A549 treated with CORT108297 at 1 μM for 4 hours (cell line): ENCODE measurements at places on chromosomes 5 and 9. TPM values are rescaled to one million over a fixed set of nuclear protein-coding genes. Genes with fewer than 3 reads are reported as not detected.

The PRLR gene
- total RNA-seq: 0.08 to 0.20 TPM (median 0.13 TPM) in 4 of 5 replicates, not detected in the other

The CD72 gene
- 0.06 to 0.18 TPM (median 0.12 TPM) in 4 of 5 replicates, not detected in the other for total RNA-seq

The CDKN2B gene
- total RNA-seq: not detected in 5 replicates

The SLC22A4 gene
- 4.0 to 4.9 TPM (median 4.3 TPM) in 5 replicates for total RNA-seq

The PCDHGA7 gene
- 0.82 to 1.0 TPM (median 0.97 TPM) in 5 replicates for total RNA-seq
